Peyer's patch (tissue), 4 donors: ENCODE measurements at places on chromosomes 1 and 21. TPM values are rescaled to one million over a fixed set of nuclear protein-coding genes. Genes with fewer than 3 reads are reported as not detected.
A peak's percentile ranks its signal among the peaks of the same experiment; 100 is the strongest.

- H3K27ac ChIP-seq, result peak overlapping the region; percentile 13
- DNase-seq, result no peak
- H3K36me3 ChIP-seq, result no peaks in the 10 kb centered on the region
- no peak overlapping the region for H3K4me3 ChIP-seq
- H3K27me3 ChIP-seq, result no peaks in the 10 kb centered on the region
Measured at GRCh38 chr1:91564888-91565701, 64.4 kb downstream of the CDC7 start.

DNA sequence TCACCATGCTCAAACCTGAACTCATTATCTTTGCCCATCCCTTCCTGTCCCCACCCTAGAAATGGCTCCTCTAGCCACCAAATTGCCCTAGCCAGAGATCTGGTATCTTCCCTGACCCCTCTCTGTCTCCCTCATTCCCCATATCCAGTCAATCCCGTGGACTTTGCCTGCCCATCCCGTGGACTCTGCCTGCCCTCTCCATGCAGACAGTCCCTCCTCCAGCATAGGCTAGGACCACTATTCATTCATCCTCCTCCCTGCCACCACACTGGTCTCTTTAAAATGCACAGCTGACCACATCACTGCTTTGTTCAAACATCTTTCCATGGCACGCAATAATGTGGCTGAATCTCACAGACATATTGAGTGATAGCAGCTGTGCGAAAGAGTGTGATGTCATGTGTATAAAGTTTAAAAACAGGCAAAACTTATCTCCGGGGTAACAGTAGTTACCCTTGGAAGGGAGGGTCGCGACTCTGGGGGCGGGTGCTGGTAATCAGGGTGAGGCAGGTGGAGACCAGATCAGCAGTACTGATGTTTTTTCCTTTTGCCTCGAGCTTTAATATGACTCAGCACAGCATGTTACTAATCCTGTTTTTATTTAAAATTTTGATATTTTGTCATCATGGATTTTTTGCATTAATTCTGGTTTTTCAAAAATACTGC, 4.8 kb upstream of the SLC2A1 start:
- H3K36me3 ChIP-seq, result no peaks in the 10 kb centered on the region
- no peaks in the 10 kb centered on the region for H3K27me3 ChIP-seq
- no peak overlapping the region for H3K27ac ChIP-seq
- no peaks in the 10 kb centered on the region for H3K4me1 ChIP-seq
- no peak for DNase-seq
- H3K4me3 ChIP-seq, result no peak overlapping the region

GRCh38 chr1:30740251-30741238, 17.0 kb downstream of the LAPTM5 start:
- H3K36me3 ChIP-seq, result no peaks in the 10 kb centered on the region
- no peak overlapping the region for H3K27ac ChIP-seq
- H3K4me1 ChIP-seq, result peaks cover 46% of the 10 kb centered on the region

- H3K4me3 ChIP-seq, result no peak overlapping the region
- H3K36me3 ChIP-seq, result no peaks in the 10 kb centered on the region
- no peak for DNase-seq
- H3K4me1 ChIP-seq, result no peaks in the 10 kb centered on the region
- H3K27me3 ChIP-seq, result no peaks in the 10 kb centered on the region
- H3K27ac ChIP-seq, result no peak overlapping the region
Measured at GRCh38 chr1:74690364-74690696, 16.7 kb upstream of the ERICH3 start.

DNA sequence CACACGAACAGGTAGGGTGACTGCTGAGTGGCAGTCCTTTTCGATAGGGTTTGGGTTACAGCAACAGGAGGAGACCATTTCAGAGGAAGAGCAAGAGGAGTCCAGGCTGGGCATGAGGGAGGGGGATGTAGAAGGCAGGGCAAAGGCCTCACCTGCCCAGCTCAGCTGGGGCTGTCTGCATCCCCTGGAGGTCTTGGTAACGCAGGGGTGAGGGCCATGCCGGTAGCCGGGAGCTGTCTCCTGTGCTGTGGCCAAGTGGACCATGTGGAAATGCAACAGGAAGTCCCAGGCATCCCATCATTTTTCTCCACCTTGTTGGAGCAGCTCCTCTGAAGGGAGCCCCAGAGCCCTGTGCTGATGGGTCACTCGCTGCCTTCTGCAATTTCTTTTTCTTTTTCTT, 105.4 kb upstream of the C1orf174 start:
- peak; percentile 31 for DNase-seq
- H3K4me3 ChIP-seq, result no peak overlapping the region
- H3K4me1 ChIP-seq, result no peaks in the 10 kb centered on the region
- H3K36me3 ChIP-seq, result no peaks in the 10 kb centered on the region
- H3K27ac ChIP-seq, result no peak overlapping the region
- H3K27me3 ChIP-seq, result no peaks in the 10 kb centered on the region

- H3K4me1 ChIP-seq, result no peaks in the 10 kb centered on the region
- H3K4me3 ChIP-seq, result no peak overlapping the region
- H3K36me3 ChIP-seq, result no peaks in the 10 kb centered on the region
- DNase-seq, result no peak
Measured at GRCh38 chr1:67100833-67101232, 33.9 kb downstream of the C1orf141 start.

DNA sequence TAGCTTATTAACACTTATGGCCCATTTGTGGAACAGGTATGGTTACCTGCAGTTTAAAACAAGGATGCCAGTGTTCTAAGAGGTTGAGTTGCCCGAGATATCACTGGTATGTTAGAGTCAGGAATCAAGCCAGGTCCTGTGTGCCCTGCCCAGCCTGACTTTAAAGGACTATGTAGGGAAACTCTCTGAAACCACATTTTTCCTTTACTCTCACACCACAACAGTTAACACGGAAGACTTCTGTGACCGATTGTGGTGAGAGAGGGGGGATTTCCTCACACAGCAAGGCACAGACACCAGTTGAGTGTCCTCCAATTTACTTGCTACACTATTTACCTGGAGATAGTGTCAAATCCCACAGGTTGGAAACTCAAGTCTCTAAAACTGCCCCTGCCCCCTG, 47.8 kb downstream of the UCK2 start:
- H3K4me3 ChIP-seq, result no peak overlapping the region
- H3K36me3 ChIP-seq, result no peaks in the 10 kb centered on the region
- no peak for DNase-seq
- peak overlapping the region; percentile 0 for H3K27ac ChIP-seq

DNA sequence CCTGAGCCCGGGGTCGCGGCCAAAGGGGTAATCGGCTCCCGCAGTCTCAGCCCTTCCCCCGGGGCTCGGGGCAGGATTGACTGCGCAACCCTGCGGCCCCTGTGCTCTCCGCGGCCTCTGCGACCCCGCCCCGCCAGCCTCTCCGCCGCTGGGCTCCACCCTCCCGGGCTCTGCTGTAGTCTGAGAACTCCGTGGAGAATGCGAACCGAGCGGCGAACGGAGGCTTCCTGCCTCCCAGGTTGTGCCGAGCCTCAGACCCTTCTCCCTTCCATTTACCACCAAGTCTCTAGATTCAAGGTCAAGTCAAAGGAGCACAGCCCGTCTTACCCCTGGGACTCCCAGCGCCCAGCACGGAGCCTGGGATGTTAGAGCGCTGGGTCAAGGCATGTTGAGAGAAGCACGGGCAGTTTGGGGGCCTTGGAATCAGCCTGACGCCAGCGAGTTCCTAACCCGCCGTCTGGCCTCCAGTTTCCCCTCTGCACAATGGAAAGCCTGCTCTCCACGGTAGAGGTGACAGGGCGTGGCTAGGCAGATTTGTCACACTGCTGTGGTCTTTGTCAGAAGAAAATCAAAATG, 3.0 kb downstream of the ATP2B4 start:
- H3K4me1 ChIP-seq, result peaks cover 6% of the 10 kb centered on the region
- no peaks in the 10 kb centered on the region for H3K36me3 ChIP-seq
- no peaks in the 10 kb centered on the region for H3K27me3 ChIP-seq
- peak; percentile 85 for DNase-seq
- peak overlapping the region; percentile 57 for H3K4me3 ChIP-seq

DNA sequence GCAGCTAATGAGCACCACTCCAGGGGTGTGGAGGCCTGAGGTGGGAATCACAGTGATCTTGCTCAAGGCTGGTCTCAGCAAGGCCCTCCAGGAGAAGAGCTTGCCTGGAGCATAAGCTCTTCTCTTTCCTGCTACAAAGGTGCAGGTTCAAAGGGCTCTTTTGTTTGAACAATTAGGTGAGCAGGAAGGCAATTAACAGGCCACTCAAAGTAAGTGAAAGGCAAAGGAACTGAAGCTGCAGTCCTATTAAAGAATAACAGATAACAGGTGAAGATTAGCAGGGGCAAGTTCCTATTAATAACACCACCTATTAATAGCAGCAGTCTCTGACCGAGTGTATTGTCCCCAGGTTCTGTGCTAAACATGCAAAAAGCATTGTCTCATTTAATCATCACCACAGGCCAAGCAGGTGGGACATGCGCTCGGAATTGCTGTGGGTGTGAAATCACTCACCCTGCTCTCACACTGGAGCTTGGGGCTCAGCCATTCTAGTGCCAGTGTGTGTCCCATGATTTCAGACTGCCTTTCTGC, 113.8 kb downstream of the RHOU start:
- H3K36me3 ChIP-seq, result no peaks in the 10 kb centered on the region
- no peak for DNase-seq
- peaks cover 15% of the 10 kb centered on the region for H3K4me1 ChIP-seq
- no peaks in the 10 kb centered on the region for H3K27me3 ChIP-seq
- peak overlapping the region; percentile 27 for H3K27ac ChIP-seq

DNA sequence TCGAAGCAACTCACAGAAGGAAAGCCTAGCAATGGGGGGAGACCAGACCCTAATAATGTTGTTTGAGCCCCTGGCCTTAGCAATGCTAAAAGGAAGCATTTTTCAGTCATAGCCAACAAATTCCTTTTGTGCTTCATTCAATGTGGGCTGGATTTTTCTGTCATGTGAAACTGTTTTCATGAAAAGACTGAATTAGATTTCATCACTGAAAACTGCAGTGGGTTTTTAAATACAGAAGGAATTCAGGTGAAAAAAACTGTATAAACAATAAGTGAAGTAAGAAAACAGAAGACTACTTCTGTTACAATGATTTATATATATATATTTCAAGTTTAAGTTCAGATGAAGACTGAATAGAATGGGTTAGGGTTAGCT, 204.8 kb downstream of the SMYD3 start:
- H3K27me3 ChIP-seq, result no peaks in the 10 kb centered on the region
- no peak for DNase-seq
- H3K27ac ChIP-seq, result no peak overlapping the region

GRCh38 chr1:243343970-243344937, 88.4 kb downstream of the SDCCAG8 start:
- no peak overlapping the region for H3K27ac ChIP-seq
- no peaks in the 10 kb centered on the region for H3K36me3 ChIP-seq
- H3K4me3 ChIP-seq, result no peak overlapping the region
- DNase-seq, result no peak
- no peaks in the 10 kb centered on the region for H3K4me1 ChIP-seq

GRCh38 chr1:223088713-223089240, 54.3 kb downstream of the TLR5 start:
- no peak overlapping the region for H3K27ac ChIP-seq
- no peaks in the 10 kb centered on the region for H3K36me3 ChIP-seq
- no peaks in the 10 kb centered on the region for H3K27me3 ChIP-seq

DNA sequence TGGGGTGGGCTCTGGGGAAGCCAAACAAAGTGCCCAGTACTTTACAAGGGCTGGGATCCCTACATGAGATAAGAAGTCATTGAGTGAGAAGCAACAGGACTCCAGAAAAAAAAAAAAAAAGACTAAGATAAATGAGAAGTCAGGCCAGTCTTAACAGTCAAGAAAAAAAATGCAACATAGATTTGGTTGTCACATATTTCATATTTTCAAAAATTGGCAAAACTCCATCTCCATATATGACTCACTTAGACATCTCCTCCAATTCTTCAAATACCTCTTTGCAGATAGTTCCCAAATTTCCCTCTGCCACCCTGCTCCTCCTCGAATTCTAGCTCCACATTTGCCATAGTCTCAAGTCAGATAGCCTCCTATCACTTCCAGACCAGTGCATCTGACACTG, 20.9 kb upstream of the SIPA1L2 start:
- H3K27me3 ChIP-seq, result no peaks in the 10 kb centered on the region
- no peak overlapping the region for H3K4me3 ChIP-seq
- no peaks in the 10 kb centered on the region for H3K36me3 ChIP-seq
- H3K4me1 ChIP-seq, result no peaks in the 10 kb centered on the region

GRCh38 chr1:48049823-48050535, 52.8 kb upstream of the TRABD2B start:
- H3K27ac ChIP-seq, result no peak overlapping the region
- H3K27me3 ChIP-seq, result no peaks in the 10 kb centered on the region
- H3K4me1 ChIP-seq, result no peaks in the 10 kb centered on the region
- DNase-seq, result no peak

DNA sequence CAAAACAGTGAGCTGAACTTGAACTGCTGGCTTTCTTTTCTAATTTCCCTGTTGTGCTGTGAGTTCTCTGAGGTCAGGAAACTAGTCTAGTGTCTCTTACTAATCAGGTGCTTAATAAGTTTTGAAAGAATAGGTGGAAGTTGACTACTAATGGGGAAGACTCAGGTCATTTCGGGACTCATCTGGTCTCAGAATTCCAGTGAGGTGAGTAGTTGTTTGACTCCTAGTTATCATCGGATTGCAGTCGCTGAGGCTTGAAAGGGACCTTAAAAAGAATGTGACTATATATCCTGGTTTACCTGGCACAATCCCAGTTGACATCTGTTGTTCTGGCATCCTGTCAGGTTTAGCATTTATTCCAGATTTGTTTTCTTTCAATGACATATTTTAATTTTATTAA, 81.4 kb upstream of the SPAG17 start:
- H3K27ac ChIP-seq, result no peak overlapping the region
- no peaks in the 10 kb centered on the region for H3K36me3 ChIP-seq
- no peaks in the 10 kb centered on the region for H3K4me1 ChIP-seq
- no peak overlapping the region for H3K4me3 ChIP-seq

- H3K27ac ChIP-seq, result peak overlapping the region; percentile 3
- peak overlapping the region; percentile 17 for H3K4me3 ChIP-seq
- H3K4me1 ChIP-seq, result peaks cover 9% of the 10 kb centered on the region
- H3K36me3 ChIP-seq, result no peaks in the 10 kb centered on the region
- DNase-seq, result peak; percentile 56
Measured at GRCh38 chr1:210251680-210252490, 19.3 kb downstream of the SERTAD4 start.

GRCh38 chr1:186985889-186986491, 157.2 kb downstream of the PLA2G4A start:
- DNase-seq, result no peak
- H3K4me1 ChIP-seq, result no peaks in the 10 kb centered on the region
- H3K4me3 ChIP-seq, result no peak overlapping the region
- no peaks in the 10 kb centered on the region for H3K27me3 ChIP-seq
- H3K27ac ChIP-seq, result no peak overlapping the region
- no peaks in the 10 kb centered on the region for H3K36me3 ChIP-seq

Gene PGLYRP3
- not detected for total RNA-seq

Gene PRAMEF2
- not detected for total RNA-seq

Gene CDC7
- 3.2 TPM for total RNA-seq

Gene COG2
- 43.9 TPM for total RNA-seq

Gene CDK18
- total RNA-seq, result 47.0 TPM

Gene KANK4
- total RNA-seq, result not detected

Gene BRINP3
- 44.3 TPM for total RNA-seq

Gene RIMKLA
- 1.1 TPM for total RNA-seq

Gene PTPRC
- 13.3 TPM for total RNA-seq

Gene NBPF3
- total RNA-seq, result 7.0 TPM
